PC-3 (cell line): ENCODE measurements at places on chromosomes 11 and 22. TPM values are rescaled to one million over a fixed set of nuclear protein-coding genes. Genes with fewer than 3 reads are reported as not detected.
A peak's percentile ranks its signal among the peaks of the same experiment; 100 is the strongest.

PRAME gene
- 17.1 and 21.4 TPM in 2 replicates for total RNA-seq

IGLL1 gene
- not detected in 2 replicates for total RNA-seq

PRODH gene
- total RNA-seq, result 0.84 and 2.0 TPM in 2 replicates

CCDC157 gene
- total RNA-seq, result 1.5 and 3.5 TPM in 2 replicates

OVCH2 gene
- not detected in 2 replicates for total RNA-seq

FAT3 gene
- total RNA-seq, result not detected in 2 replicates

MS4A15 gene
- not detected in 2 replicates for total RNA-seq

OLFML1 gene
- total RNA-seq, result not detected in 2 replicates

- DNase-seq, result no peak
Observed at GRCh38 chr11:81874635-81875034, 859.0 kb downstream of the FAM181B start.

GRCh38 chr11:2158966-2159365, 2.0 kb downstream of the INS start:
- no peak for DNase-seq

- DNase-seq, result no peak
Observed at GRCh38 chr22:44805711-44806110, 53.3 kb downstream of the ARHGAP8 start.

DNA sequence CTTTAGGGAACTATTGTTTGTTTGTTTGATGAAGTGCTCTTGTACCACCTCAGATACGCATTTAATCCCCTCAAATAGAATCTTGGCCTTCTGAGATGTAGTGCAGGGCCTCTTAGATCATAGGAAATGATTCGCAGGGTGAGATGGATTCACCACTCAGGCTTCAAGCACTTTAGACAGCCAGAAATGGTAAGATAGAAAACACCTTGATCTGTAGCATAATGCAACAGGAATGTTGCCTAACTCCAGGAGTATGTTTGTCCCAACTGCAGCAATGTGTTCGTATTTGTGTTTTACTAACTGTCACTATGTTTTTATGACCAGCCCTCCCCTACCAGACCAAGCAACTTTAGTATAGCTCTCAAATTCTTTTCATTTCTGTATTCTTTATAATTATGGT, 761.2 kb downstream of the NELL1 start:
- no peak for DNase-seq

GRCh38 chr22:46351767-46352166, 16.3 kb downstream of the TRMU start:
- no peak for DNase-seq

DNA sequence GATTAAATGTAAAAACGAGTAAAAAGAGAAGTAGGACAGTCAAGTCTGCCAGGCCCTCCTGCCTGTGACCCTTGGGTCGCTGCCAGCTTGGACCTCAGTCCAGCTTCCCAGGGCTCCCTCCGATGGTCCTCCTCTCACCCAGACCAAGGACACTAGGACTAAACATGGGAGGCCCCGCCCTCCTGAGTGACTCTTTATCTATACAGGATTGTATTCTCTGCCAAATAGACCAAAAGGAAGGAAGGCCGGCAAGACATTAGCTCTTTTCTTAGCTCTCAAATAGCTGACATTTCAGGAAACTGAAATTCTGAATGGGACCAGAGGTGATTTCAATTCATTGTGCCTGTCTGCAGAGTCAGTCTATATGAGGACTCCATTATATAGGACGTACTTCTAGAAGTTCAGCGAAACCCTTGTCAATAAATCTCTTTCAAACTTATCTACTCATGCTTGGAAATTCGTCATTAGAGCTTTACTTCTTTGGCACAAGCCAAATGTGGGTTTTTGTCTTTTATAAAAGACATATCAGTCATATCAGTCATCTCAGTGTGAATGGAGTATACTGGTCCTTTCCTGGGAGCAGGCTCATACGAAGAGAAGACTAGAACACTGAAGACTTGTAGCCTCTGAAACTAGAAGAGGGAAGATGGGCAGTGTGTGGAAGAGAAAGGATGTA, 28.5 kb downstream of the ADORA2A start:
- no peak for DNase-seq

GRCh38 chr22:29394931-29395581, 6.7 kb upstream of the AP1B1 start:
- DNase-seq, result peak; percentile 74

DNA sequence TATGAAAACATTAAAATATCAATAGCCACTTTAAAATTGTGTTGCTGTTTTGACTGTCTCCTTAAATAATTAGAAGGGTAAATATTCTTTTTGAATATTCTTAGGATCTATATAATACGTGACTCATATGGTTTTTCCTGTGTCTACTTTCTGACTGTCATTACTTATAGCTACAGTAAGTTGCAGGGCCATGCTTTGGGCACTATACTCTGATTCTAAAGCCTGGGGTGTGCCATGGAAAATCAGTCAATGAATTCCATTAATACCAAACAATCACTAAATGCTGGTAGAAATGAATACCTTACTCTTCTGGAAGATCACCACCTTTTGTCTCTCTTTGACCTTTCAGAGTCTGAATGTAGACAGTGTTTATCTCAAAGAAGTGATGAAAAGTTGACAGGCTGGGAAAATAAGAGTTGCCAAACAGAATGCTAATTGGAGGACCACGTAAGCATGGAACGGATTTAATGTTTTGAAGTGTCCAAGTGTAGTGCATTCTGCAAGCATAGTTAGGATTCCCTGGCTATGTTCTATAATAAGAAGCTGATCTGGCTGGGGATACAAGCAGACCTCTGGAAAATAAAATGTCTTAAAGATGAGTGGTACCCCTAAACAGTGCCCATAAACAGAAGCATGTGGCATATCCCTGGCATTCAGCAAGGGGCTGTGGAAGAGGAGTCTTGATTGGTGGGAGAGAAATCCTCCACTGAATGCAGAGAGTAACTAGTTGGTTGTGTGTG, 16.8 kb downstream of the LUZP2 start:
- DNase-seq, result peak; percentile 30

DNA sequence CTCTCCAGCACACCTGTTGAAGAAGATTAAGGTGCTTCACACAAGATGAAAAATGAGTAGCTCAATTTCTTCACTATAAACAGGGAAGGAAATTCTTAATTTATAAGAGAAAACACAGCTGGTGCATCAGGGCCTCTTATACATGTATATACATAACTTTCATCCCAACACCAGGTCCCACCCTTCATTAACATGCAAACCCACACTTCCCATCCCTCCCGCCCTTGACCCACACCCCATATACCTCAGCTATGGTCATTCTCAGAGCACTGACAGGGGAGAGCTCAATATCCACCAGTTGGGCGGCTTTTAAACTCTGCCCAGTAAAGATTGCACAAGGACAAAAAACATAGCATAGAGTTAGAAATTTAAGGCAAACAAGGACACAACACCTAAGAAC, 85.8 kb downstream of the ATG16L2 start:
- no peak for DNase-seq

DNA sequence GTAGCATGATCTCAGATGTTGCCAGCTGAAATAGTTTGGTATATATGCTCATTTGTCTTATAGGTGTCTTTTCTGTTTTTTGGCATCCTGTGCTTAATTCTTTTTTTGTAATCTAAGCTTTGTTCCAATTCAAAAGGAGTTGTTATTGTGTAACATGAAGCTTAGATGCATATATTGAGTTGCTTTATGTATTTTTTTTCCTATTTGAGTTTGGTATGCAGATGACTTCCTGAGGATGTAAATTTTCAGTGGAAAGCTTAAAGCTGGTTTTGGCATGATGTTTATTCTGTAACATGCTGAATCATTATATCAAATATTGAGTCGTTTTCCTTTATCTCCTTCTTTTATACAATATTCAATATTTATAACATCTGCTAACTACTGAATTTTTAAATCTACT, 69.4 kb downstream of the DDX10 start:
- DNase-seq, result peak; percentile 20

- peak; percentile 70 for DNase-seq
Observed at GRCh38 chr11:73950869-73951710, at the start of gene DNAJB13. TSS of gene DNAJB13 (plus strand) at chr11:73951026. CDS start at chr11:73951070, 44 bp downstream.

DNA sequence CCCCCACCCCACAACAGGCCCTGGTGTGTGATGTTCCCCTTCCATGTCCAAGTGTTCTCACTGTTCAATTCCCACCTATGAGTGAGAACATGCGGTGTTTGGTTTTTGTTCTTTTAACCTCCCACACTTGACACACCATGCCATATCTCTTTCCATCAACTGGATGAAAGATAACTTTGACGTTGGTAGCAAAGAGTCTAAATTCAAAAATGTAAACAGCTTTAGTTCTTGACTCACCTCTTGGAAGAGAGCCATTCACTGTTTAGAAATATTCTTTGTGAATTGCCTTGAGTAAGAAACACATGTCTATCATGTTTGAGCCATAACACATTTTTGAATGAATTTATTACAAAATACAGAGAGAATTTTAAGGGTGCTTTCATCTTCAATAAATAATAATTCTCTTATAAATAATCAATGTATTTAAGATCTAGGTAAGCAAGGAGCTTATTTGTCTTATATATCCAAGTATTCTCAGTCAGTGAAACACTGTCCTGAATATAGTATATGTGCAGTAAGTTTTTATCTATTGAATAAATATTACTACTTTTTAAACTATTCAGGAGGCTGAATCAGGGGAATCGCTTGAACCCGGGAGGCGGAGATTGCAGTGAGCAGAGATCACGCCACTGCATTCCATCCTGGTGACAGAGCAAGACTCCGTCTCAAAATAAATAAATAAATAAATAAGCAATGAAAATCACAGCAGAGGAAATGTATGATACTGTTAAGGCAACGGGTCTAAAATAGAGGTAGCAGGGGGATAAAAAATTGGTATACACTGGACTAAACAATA, 6.7 kb downstream of the CARD18 start:
- peak; percentile 97 for DNase-seq

GRCh38 chr22:20586403-20586745, 79.0 kb downstream of the MED15 start:
- no peak for DNase-seq

- no peak for DNase-seq
Observed at GRCh38 chr11:62333768-62334167, 3.5 kb upstream of the ASRGL1 start.

DNA sequence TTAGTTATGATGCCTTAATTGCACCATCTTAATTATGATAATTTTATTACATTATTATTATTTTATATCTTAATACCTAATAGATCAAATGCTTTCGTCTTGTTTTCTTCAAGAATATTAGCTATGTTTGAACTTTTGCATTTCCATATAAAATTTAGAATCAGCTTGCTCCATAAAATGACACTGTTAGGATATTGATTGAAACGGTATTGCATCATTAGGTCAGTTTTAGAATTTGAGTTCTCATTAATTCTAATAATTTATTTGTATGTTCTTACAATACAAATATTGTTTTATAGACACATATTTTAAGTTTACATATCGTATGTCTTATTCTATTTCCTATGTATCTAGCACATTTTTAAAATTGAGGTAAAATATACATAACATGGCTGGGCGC, 6.7 kb downstream of the CFAP68 start:
- DNase-seq, result no peak

- DNase-seq, result no peak
Observed at GRCh38 chr22:22498267-22498666, 10.3 kb downstream of the ZNF280B start.

DNA sequence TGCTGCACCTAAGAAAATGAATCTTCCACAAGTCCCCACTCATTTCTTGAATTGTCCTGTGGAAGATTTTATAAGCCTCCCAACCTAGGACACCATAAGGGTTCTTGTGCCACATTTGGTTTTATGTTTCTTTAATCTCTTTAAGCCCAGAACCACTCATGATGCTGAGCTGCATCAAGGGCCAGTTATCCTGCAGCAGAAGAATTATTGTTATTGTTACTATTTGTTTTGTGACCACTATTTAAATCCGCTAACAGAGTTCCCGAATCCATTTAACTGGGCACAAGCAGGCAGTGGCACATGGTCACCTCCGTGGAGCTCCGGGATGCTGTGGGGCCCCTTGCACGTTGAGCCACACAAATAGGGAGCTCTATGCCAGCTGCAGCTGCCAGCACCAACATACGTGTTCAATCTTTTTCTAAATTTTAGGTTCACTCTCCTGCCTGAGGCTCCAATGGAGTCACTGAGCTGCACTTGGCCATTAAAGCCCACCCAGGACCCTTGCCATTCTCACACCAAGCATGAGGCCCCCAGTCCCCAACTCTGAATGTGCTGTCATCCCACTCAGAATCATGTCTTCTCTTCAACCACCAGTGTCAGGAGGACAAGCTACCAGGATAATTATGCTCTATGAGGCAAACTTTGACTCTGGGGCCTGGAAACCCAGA, 60.6 kb downstream of the DGCR2 start:
- no peak for DNase-seq

DNA sequence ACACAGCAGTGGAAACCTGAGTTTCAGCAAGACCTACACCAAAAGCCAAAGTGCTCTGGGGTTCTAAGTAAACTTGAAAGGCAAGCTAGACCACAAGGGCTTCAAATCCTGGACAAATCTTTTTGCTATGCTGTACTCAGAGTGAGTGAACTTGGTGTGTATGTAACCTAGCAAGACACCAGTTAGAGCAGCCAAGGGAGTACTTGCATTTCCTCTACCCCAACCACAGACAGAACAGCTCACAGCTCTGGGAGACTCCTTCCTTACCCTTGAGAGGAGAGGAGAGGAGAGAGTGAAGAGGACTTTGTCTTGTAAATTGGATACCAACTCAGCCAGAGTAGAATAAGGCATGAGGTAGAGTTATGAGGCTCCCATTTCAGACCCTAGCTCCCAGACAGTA, 71.4 kb downstream of the CTSC start:
- no peak for DNase-seq

DNA sequence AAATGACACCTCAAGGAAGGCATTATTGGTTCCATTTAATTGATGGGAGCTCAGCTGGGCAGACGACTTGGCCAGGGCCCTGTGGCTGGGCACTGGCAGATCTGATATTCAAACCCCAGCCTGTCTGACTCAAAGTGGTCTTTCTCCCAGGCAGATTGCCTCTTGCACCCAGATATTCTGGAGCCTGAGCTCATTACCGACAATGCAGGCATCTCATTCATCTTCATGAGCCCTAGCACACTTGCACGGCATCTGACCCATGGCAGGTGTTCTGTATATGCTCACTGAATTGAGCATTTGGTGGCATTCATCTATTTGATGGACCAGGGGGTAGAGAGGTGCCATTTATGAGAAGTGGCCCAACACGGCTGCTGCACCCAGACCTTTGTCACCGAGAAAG, 193.1 kb downstream of the DSCAML1 start:
- no peak for DNase-seq

DNA sequence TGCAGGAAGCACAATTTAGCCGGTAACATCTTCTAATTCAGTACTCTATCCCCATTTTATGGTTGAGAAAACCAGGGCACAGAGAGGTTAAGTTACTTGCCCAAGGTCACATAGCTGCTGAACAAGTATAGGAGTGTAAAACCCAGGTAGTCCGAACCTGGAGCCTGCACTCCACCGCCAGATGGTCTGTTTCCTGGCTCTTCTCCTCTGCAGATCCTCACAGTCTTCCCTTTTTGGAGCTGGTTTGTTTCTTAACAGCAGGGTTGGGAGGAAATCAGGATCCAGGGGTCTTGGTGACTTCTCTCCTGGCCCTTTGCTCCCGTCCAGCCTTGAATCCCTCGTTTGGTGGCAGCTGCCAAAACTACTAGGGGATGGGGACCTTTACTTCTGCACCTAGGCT, 12.0 kb downstream of the TSPAN18 start:
- DNase-seq, result no peak
